Stimulated activated CD4-positive, alpha-beta T cell treated with anti-CD3 and anti-CD28 coated beads, Interleukin-12 subunit alpha, Interleukin-12 subunit beta, amount 100 ng/mL, for 4 hours (primary cell): ENCODE measurements at places on chromosomes 6 and 20.
A peak's percentile ranks its signal among the peaks of the same experiment; 100 is the strongest.

- no peak for DNase-seq
Observed at GRCh38 chr20:57248132-57248797, 18.2 kb downstream of the BMP7 start.

- DNase-seq: no peak
Observed at GRCh38 chr6:15401120-15401519, 155.3 kb downstream of the JARID2 start.

DNA sequence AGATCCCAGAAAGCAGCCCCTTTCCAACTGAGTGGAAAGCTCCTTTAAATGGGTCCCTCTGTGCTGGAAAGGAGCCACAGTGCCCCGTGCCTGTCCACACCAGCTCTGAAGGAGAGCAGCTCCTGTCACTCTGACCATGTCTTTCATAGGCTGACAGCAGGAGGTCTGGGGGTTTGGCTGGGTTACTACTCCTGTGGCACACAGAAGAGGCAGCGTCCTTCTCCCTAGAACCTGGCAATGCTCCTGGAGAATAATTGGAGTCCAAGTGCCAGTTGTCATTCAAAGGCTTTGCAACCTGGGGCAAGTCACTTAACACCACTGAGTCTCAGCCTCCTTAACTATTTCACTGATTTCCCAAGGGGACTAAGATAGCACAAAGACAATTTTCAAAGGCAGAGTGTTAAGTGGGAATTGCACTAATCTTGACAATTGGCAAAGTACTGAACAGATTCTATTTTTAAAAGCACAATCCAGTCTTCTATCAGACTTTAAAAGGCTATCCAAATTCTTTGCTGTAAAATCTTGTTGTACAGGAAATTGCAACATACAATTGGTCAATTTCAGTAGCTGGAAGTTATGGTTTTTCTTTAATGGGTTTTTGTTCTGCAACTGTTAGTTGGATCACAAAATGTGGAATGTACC lies 457.2 kb downstream of the KIF16B start:
- DNase-seq: no peak

- no peak for DNase-seq
Observed at GRCh38 chr6:27811451-27811772, 100.8 kb downstream of the OR2B2 start.

DNA sequence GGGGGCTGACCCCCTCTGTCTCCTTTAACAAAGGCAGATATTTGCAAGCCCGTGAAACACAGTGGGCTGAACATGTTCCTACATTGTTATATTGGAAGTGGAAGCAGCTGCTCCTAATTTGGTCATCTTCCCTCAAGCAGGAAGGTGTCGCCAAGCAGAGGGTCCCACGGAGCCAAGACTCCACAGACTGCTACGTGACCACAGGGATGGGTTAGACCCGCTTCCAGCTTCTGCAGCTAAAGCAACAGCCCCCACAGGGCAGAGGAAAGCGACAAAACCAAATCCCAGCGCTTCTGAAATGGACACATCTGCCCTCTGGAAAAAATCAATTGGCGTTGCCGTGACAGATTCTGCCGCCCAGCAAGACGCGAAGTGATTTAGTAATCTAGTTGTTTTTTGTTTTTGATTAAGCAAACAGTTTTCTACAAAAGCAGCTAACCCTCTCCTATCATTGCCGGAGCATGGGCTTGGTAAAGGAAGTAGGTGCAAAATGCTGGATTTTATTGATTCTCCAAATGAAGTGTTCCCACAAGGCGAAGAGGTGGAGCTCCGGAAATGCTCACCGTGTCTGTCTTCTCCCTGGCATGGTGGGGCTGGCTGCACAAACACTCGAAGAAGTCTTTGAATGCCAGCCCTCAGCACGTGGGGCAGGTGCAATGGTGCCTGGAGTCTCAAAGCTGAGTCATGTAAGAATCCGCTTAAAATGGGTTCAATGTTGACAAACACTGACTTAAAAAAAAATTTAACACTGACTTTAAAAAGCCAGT lies 79.4 kb upstream of the FRMD1 start:
- DNase-seq: no peak

GRCh38 chr20:1337441-1337840 lies 8.5 kb upstream of the SDCBP2 start:
- DNase-seq: no peak

- DNase-seq: no peak
Observed at GRCh38 chr6:46419576-46420002, 71.7 kb downstream of the RCAN2 start.

DNA sequence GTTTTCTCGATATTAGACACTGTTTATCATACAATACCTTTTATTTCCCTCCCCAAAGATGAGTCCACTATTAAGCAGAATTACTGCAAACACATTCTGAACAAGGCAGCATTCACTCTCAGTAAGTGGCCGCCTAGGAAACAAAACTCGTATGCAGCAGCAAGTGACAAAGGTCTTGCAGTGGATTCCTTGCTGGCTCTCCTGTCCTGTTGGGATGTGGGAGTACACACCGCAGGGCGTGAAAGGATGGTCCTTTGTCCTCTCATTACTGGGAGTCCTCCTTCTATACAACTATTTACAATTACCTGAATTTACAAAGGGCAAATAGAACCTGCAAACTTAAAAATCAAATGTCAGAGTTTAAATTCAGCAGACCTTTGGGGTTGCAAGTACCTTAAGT lies 16.1 kb downstream of the CTCFL start:
- no peak for DNase-seq

- no peak for DNase-seq
Observed at GRCh38 chr6:48151142-48151541, 40.1 kb upstream of the PTCHD4 start.

- DNase-seq: peak; percentile 47
Observed at GRCh38 chr20:49595811-49596561, 28.0 kb upstream of the PTGIS start.

- no peak for DNase-seq
Observed at GRCh38 chr6:133502441-133503335, 261.5 kb downstream of the EYA4 start.
